NCI-H226 (cell line): ENCODE measurements at places on chromosomes 2 and 18.
A peak's percentile ranks its signal among the peaks of the same experiment; 100 is the strongest.

- no peak for DNase-seq
Observed at GRCh38 chr18:79466591-79466990, 70.9 kb downstream of the NFATC1 start.

- DNase-seq = no peak
Observed at GRCh38 chr18:78857314-78858150, 122.1 kb upstream of the SALL3 start.

DNA sequence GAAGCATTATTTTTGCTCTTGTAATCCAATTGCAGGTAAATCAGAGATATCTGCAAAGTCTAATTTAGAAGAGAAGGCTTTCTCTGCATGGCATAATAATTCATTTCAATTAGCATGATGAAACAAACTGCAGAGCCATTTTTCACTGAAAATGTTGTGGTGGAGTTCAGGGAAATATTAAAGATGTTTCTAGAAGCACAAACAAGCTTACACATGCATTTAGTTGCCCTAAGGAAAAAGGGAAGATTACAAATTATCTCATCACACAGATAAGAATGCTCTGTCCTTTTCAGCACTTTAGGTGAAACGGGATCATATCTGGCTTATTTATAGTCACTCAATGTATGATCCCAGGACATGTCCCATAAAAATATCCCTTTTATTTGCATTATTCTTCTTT, 252.1 kb upstream of the TANK start:
- no peak for DNase-seq

DNA sequence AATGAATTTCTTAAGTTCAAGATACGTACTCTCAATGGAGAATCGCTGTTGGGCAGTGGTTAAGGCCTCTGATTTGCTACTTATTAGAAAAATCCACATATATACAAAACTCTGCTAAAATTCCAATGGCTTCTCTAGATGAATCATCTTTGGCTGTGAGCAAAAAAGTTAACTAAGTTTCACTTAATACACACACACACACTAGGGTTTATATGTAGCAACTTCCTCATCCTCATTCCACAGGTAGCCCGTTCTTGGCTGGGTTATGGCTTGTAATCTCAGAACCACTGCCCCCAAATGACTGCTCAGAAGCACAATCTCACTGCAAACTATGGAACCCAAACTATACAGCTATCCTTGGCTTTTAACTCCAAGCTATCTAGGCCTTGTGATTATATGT, 99.7 kb downstream of the SMAD2 start:
- DNase-seq = no peak

DNA sequence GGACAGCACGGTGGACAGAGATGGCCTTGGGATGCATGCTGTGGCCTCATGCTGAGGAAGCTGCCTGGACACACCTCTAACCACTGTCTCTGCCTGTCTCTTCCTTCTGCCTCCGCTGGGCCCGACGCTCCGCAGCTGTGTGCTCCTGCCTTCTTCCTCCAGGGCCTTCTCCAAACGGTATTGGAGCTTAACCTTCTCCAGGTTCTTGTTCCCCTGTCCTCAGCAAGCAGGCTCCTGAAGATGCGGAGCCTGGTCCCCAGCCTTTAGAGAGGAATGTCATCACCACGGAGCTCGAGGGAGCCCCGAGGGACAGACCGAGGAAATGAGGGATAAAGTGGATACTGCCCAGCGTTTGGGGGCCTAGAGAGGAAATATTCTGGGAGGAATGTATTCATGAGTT, 155.1 kb downstream of the DYSF start:
- no peak for DNase-seq

- no peak for DNase-seq
Observed at GRCh38 chr2:219001100-219001576, 7.9 kb upstream of the CRYBA2 start.

DNA sequence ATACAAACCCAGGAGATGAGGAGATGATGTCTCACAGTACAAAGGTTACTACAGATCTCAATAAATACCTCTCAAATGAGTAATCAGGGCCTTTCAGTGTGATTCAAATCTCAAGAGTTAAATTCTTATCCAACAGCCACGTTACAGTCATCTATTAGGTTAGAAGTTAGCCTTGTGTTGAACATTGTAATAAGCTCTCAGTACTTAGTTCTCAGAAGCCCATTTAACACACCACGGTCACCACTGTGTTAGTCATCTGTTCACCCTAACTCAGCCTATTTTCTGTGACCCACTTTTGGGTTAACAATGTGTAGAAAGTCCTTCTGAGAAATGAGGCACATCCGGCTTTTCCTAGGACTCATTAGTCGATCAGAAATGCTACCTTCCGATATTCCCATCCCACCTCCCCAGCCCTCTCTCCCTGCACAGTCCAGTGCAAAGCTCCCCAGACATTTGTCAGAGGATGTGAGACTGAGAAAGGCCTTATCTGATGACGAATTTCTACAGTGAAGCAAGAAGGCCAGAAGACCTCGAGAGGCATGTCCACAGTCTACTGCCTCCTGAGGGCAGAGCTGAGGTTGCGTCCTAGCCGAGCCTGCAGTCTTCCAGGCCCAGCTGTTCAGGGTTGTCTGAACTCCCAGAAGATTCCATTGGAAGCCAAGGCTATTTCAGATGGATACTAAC, 92.6 kb downstream of the ACTR2 start:
- peak; percentile 88 for DNase-seq

DNA sequence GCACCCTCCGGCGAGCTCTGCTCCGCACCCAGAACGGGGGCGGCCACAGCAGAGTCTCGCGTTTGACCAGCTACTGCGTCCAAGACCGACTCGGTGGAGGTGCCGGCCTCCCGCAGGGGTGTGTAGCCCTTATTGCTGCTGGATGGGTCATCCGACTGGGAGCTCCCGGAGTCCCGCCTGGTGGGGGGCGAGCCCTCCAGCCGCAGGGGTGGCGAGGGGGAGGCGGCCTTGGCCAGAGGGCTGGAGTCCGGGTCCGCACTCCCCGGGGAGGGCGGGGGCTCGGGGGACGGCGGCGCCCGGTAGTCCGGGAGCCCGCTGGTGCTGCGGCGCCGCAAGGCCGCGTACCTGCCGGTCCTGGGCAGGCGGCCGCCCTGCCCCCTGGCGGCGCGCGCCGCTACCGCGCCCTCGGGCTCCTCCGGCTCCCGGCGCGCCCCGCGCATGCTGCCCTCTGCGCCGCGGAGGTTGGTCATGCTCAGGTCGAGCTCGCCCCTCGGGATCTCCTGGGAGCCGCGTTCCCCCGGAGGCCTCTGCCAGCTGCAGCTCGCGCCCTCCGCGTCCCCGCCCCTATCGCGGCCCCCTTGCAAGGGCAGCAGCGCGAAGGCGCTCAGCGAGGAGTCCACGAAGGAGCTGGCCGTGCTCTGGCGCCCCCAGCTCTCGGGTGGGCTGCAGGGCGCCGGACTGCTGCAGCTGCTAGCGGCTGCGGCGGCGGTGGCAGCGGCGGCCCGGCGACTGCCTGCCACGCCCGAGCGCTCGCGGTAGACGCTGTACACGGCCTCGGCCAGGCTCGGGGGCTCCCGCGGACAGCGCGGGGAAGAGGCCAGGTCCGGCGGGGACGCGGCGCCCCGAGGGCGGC, 4.8 kb downstream of the TMEM200C start:
- DNase-seq = peak; percentile 10

DNA sequence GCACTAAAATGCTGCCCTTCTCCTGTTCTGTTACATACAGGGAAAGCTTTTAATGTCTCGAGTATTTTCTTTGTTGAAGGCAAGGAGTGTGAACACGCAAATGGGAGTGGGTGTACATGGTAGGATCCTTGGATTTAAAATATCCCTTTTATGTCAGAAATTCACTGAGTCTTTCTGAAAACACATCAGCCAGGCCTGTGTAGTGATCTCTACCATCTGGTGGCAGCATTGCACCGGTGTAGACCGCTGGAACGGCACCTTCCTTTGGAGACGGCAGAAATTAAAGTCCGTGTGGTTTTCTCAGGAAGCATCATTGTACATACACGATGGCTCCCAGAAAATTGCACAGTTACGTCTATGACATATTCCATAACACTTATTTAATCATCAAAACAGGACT, 515.8 kb downstream of the GALR1 start:
- no peak for DNase-seq
